ENCODE measurements at places on chromosomes 2 and 18.

GRCh38 chr18:35515460-35516130, 17.8 kb upstream of the INO80C start:
- no peaks in the 10 kb centered on the region for H3K27me3 ChIP-seq
- H3K36me3 ChIP-seq: no peaks in the 10 kb centered on the region
- H3K4me3 ChIP-seq: no peak overlapping the region
- no peaks in the 10 kb centered on the region for H3K4me1 ChIP-seq
- H3K27ac ChIP-seq: no peak overlapping the region

DNA sequence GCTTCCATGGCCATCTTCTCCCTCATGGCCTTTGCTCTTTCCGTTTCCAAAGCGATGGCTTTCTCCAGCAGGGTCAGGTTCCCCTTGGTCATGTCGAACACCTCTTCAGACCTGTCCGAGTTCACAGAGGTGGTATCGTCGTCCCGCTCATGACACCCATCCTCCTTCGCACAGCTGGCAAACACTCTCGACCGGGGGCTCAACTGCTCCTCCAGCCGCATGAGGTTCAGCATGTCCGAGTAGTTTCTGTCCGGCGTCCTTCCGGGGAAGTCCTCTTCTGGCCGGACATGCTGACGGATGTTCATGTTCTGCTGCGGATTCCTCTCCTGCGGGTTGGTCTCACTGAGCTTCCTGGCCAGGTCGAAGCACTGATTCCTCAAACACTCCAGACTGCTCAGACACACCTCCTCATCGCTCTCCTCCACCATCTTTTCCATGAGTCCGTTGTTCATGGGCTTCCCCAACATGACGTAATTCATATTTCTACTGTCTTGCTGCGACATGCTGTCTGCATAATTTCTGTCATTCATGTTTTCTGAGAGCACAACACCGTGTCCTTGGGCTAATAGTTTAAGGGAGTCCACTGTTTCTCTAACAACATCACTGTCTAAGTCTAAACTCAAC, 178.2 kb upstream of the PXDN start:
- no peak overlapping the region for H3K4me3 ChIP-seq
- no peaks in the 10 kb centered on the region for H3K27me3 ChIP-seq
- H3K4me1 ChIP-seq: no peaks in the 10 kb centered on the region
- H3K27ac ChIP-seq: no peak overlapping the region

- H3K36me3 ChIP-seq: no peaks in the 10 kb centered on the region
- no peaks in the 10 kb centered on the region for H3K4me1 ChIP-seq
- DNase-seq: no peak
- H3K27ac ChIP-seq: no peak overlapping the region
Observed at GRCh38 chr2:181389524-181389923, 67.7 kb upstream of the ITGA4 start.

GRCh38 chr2:68196120-68196716, 38.5 kb downstream of the PNO1 start:
- DNase-seq: no peak
- H3K27me3 ChIP-seq: no peaks in the 10 kb centered on the region
- H3K4me1 ChIP-seq: no peaks in the 10 kb centered on the region
- H3K36me3 ChIP-seq: no peaks in the 10 kb centered on the region
- H3K27ac ChIP-seq: no peak overlapping the region
- H3K4me3 ChIP-seq: no peak overlapping the region

- no peak for DNase-seq
- H3K4me3 ChIP-seq: no peak overlapping the region
- H3K4me1 ChIP-seq: no peaks in the 10 kb centered on the region
- no peak overlapping the region for H3K27ac ChIP-seq
- H3K36me3 ChIP-seq: no peaks in the 10 kb centered on the region
- H3K27me3 ChIP-seq: no peaks in the 10 kb centered on the region
Observed at GRCh38 chr2:11617984-11618707, 51.8 kb downstream of the NTSR2 start.

- peaks cover 8% of the 10 kb centered on the region for H3K4me1 ChIP-seq
- H3K27me3 ChIP-seq: no peaks in the 10 kb centered on the region
- H3K27ac ChIP-seq: no peak overlapping the region
Observed at GRCh38 chr18:2969695-2970094, 43.2 kb downstream of the LPIN2 start.

GRCh38 chr2:102337481-102338386, 17.9 kb upstream of the IL18R1 start:
- H3K4me3 ChIP-seq: no peak overlapping the region
- H3K27ac ChIP-seq: no peak overlapping the region
- no peaks in the 10 kb centered on the region for H3K27me3 ChIP-seq
- H3K36me3 ChIP-seq: no peaks in the 10 kb centered on the region
- no peak for DNase-seq

DNA sequence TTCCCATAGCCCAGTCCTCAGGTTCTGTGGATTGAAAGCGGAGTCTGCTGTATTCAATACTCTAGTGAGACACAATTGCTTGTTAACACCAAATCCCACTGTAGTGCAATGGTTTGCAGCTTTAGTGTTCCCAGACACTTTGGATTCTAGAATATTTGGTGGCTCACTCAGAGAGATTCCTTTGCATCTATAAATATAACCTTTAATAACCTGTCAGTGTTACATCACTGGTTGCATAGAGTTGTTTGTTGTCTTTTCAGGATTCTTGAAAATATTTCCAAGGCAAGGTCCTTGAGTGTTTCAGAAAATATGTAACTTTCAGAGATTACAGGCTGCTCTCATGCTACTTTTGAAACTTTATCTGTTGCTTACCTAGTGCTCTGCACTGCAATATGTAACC, 157.5 kb downstream of the ZEB2 start:
- H3K36me3 ChIP-seq: no peaks in the 10 kb centered on the region
- no peak for DNase-seq
- H3K4me3 ChIP-seq: no peak overlapping the region
- H3K27me3 ChIP-seq: no peaks in the 10 kb centered on the region
- H3K4me1 ChIP-seq: peaks cover 2% of the 10 kb centered on the region
- H3K27ac ChIP-seq: no peak overlapping the region

- no peak overlapping the region for H3K4me3 ChIP-seq
- H3K4me1 ChIP-seq: peaks cover 4% of the 10 kb centered on the region
- H3K27ac ChIP-seq: no peak overlapping the region
Observed at GRCh38 chr2:222315443-222316121, 16.8 kb upstream of the PAX3 start.

DNA sequence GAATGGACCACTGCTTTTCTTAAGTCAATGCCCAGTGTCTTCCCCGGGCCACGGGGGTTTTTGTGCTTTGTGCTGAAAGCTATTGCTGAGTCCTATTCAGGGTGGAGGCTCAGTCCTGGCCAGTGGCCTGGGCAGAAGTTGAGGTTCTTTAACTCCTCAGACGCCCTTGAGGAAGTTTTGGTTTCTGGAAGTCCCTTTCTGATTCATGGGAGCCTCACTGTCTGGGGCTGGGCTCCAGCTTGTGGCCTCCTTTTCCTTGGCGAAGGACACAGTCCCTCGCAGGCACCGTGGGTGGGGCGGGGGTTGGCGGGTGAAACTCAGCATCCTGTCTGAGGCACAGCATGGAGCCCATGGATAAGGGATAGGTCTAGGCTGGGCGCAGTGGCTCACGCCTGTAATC, 465.2 kb upstream of the HS6ST1 start:
- no peak overlapping the region for H3K4me3 ChIP-seq
- H3K4me1 ChIP-seq: no peaks in the 10 kb centered on the region
- no peaks in the 10 kb centered on the region for H3K36me3 ChIP-seq
- H3K27me3 ChIP-seq: no peaks in the 10 kb centered on the region
- no peak for DNase-seq
- no peak overlapping the region for H3K27ac ChIP-seq

DNA sequence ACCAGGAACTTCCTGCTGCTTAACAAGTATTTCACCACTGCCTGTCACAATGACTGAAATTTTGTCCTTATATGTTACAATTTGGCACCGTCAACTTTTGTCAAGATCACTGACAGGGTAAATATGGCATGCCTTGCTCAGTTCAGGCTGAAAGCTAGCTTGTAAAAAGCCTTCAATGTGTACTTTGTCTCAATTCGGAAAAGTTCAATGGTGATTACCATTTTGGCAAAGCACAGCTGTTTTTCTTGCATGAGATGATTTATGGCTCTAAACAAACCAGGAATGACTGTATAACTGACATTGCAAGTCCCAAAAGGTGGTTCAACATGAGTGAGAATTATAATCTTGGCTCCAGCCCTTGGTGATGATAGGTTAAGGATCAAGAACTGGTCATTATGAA, 1255.2 kb downstream of the CNTNAP5 start:
- no peak for DNase-seq
- no peak overlapping the region for H3K4me3 ChIP-seq
- no peaks in the 10 kb centered on the region for H3K27me3 ChIP-seq
- no peak overlapping the region for H3K27ac ChIP-seq

Measured in ascending aorta (tissue), 2 donors.